ENCODE measurements at places on chromosomes 6 and 20.

GRCh38 chr20:3262566-3262965 lies 23.6 kb upstream of the SLC4A11 start:
- DNase-seq, result no peak

- DNase-seq, result no peak
Observed at GRCh38 chr6:54157405-54157804, 46.2 kb downstream of the MLIP start.

DNA sequence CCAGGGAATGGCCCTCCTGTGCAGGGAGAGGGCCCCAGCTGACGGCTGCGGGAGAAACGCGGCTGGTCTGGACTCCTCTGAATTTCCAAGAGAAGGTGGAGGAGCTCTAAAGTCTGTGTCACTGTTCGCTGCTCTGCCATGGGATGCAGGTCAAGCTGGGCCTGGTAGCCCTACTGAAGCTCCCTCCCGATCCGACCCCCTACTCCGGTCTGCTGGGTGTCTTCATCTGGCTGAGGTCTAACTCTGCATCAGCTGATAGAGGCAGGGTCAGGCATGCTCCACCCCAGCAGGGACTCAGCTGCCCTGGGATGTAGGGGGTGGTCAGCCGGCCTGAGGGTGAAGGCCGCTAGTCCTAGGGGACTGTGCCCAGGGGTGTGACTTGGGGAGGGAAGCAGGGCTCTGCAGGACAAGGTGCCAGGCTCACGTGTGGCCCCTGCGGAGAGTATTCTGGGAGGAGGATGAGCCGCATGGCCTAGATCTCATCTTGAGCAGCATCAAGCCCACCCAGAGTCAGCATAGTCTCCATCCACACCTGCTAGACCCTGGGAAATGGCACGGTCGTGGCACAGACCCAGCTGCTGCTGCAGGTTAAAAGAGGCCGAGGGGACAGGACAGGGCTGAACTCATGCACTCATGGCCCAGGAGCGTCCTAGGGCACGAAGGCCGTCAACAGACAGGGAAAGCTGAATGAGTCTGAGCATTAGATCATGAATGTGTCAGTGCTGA lies 1.4 kb downstream of the CST3 start:
- DNase-seq, result no peak

GRCh38 chr6:155693573-155694418 lies 238.2 kb upstream of the NOX3 start:
- DNase-seq, result peak; percentile 58

GRCh38 chr6:157645201-157645795 lies 177.7 kb upstream of the SNX9 start:
- no peak for DNase-seq

DNA sequence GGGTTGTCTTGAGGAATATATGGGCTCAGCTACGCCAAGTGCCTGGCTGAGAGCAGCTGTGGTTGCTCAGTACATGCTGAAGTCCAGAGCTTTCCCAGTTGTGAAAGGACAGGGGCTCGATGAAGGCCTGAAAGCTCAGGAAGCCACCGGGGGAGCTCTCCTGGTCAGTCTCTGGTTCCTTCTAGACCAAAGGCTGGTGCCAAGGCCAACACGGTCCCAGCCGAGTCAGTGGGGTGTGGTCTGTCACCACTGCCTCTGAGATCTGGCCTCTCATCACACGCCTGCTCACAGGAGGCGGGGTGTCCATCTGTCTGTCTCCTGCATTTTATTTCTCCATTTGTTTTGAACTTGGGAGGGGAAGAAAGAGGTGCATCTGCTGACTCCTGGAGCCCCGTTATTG lies 4.9 kb upstream of the FAM83C start:
- DNase-seq, result no peak

DNA sequence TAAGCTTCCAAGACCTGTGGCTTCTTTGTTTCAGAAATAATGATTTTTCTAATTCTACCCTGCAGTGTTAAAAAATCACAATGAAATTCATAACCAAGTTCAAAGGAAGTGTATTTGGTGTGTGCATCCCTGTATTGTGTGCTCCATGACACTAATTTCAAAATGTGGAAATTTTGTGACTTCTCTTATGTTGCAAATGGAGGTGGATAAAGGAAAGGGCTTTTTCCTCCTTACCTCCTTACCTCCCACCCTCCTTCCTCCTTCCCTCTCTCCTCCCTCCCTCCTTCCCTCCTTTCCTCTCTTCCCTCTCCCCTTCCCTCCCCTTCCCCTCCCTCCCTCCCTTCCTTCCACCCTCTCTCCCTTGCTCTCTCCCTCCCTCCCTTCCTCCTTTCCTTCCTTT lies 10.5 kb downstream of the CDH4 start:
- DNase-seq, result no peak

- DNase-seq, result no peak
Observed at GRCh38 chr6:53432318-53433161, 83.8 kb upstream of the ELOVL5 start.

DNA sequence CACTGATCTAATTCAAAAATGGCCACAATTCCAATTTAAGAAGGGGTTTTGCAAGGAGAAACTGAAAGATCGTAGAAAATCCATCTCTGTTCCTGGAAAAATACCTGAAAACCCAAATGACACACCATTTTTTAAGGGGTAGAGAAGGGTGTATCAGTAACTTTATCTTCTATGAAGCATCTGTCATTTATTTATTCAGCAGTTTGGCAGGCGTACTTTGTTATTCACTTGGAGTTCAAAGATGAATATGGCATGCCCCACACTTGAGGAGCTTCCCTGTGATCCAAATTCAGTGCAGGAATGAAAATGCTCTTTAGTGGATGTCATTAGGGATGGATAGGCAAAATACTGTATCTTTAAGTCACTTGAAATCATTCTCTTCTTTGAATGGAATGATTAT lies 7.2 kb downstream of the HINT3 start:
- DNase-seq, result no peak

- DNase-seq, result no peak
Observed at GRCh38 chr6:43621078-43621835, 7.8 kb downstream of the GTPBP2 start.

DNA sequence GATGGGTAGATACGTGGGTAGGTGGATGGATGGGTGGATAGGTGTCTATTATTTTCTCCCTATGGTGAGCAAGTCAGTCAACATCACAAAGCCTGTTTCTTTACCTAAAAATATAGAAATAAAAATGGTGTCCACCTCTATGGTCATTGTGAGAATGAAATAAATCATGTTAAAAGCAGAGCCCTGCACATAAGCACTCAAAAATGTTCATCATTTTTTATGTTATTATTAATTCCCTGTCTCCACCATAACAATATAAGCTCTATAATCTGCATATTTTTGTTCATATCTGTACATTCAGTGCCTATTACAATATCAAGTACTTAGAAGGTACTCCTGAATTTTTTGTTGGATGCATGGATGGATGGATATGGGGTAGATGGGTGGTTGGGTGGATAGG lies 177.6 kb downstream of the ZMYND8 start:
- DNase-seq, result no peak

DNA sequence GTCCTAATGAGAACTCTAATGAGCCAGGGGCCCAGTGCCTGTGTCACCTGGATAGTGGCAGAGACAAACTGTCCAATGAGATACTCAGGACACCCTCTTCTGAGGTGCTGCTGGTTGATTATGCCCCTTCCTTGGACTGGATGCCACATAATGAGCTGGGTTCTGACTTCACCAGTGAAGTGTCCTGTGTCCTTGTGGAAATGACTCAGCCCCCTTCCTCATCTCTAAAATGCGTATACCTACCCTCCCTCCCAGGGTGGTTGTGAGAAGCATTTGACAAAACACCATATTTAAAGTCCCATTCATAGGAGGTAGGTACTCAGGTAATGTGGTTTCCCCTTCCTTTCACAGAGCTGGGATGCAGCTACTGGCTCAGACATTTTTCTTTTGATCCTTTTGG lies 28.4 kb upstream of the RNF24 start:
- DNase-seq, result no peak

DNA sequence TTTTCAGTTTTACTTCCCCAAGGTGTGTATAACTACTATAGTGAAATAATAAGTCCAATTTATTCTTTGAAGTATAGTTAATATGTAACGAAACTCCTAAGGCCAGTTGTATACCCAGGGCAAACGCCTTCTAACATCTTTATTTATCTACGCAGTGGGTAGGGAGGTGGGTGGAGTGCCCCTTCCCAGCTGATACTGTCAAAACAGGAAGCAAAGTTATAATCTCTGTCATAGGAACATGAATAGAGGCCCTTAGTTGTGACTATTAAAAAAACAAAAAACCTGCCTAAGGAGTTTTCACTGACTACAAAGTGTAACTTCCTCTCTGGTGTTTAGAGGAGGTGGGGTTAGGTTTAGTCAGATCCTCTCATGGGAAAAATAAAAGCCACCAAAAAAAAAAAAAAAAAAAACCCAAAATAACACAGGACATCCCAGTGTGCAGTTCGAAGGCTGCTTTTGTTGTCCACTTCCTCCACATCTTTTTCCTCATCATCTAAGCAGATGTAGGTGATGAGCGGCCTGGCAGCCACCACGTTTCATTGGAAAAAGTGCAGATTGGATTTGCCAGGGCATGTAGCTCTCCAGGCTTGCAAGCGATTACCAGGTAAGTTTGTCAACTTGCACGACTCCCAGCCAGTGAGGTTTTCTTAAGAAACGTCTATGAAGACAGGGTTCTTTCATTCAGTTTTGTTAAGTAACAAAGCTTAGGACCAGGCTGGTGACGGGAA lies 58.7 kb downstream of the UTRN start:
- DNase-seq, result no peak

- no peak for DNase-seq
Observed at GRCh38 chr20:1625083-1625690, 5.4 kb upstream of the SIRPB1 start.

- no peak for DNase-seq
Observed at GRCh38 chr6:127641905-127642304, 64.9 kb downstream of the C6orf58 start.

GRCh38 chr20:50569864-50570836 lies 60.0 kb downstream of the PTPN1 start:
- DNase-seq, result no peak

DNA sequence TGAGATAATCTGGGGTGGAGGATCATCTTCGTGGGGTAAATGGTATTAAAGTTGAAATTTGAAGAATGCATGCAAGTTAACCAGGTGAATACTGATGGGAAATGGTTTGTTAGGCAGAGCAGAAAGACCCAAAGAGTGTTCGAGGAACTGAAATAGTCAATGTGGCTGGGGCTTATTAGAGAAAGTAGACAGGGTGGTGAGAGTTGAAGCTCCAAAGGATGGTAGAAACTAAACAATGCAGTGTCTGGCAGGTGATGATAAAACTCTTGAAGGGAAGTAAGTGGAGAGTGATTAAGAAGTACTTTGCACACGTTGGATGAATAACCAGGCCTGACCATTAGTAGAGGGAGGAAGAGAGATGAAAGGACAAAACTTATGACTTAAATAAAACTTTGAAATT lies 39.8 kb upstream of the CENPW start:
- DNase-seq, result no peak

DNA sequence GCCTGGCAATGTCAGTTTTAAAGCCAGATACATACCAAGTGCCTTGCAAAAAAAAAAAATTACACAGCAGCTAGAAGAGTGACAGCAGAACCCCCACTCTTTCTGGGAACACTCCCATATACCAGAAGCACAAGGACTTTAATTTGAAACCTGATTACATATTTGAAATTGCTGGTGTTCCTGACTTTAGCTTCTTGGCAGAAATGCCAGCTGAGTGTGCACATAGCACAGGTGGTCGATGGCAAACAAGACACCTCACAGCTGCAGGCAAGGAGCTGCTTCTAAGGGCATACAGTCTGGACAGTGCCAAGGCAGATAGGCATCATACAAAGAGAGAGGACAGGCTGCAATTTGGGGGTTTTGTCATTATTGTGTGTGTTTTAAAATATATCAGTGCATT lies 150.7 kb upstream of the SGK1 start:
- no peak for DNase-seq

- DNase-seq, result no peak
Observed at GRCh38 chr6:165769401-165769800, 106.4 kb upstream of the PDE10A start.

GRCh38 chr6:136761227-136761922 lies 30.9 kb downstream of the MAP3K5 start:
- no peak for DNase-seq

DNA sequence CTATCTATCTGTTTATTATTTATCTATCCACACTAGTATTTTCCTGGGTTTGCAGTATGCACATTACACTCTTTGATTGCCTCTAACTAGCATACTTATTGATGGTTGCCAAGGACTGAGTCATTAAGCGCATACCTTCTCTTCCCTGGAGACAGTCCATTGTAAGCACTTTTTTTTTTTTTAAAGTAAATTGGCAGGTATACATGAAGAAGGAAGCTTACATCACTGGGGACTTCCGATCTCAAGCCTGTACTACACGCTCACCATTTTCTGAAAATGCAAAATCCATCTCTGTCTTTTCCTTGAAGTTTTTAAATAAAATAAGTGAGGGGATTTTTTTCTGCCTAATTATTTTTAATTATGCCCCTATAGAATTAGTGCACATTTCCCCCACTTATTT lies 63.5 kb downstream of the HMGN3 start:
- DNase-seq, result no peak

DNA sequence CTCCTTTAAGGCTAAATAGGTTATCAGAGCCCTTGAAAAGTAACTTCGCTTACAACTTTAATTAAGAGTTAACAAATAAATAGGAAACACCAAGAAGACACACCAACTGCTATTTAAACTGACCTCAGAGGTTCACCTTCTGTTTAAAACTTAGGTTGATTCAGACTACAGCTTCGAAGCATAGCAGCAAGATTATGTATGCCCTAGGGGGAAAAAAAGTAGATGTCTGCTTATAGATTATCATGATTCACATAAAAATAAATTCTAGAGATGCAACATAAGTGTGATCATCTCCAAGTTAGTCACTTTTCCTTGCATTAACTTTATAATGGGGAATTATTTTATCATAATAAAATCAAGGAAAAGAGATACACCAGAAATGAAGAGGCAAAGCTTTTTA lies 8.9 kb downstream of the PNISR start:
- DNase-seq, result no peak

DNA sequence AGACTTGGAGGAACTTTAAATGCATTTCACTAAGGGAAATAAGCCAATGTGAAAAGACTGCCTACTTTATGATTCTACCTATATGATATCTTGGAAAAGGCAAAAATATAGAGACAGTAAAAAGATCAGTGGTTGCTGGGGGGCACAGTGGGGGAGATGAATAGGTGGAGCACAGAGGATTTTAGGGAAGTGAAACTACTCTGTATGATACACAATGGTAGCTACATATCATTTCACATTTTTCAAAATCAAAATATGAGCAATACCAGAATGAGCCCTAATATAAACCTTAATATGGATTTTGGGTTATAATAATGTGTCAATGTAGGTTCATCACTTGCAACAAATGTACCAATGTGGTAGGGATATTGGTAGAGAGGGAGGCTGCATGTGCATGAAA lies 161.4 kb upstream of the HTR1E start:
- no peak for DNase-seq

- DNase-seq, result no peak
Observed at GRCh38 chr20:54320148-54320607, 112.3 kb downstream of the PFDN4 start.

GRCh38 chr6:13404228-13404891 lies 76.0 kb upstream of the TBC1D7 start:
- DNase-seq, result no peak

- no peak for DNase-seq
Observed at GRCh38 chr6:135555550-135555949, 58.0 kb upstream of the AHI1 start.

Measured in NCI-H2107 (cell line).